ENCODE measurements at places on chromosomes 1 and 21. TPM values are rescaled to one million over a fixed set of nuclear protein-coding genes. Genes with fewer than 3 reads are reported as not detected.

DNA sequence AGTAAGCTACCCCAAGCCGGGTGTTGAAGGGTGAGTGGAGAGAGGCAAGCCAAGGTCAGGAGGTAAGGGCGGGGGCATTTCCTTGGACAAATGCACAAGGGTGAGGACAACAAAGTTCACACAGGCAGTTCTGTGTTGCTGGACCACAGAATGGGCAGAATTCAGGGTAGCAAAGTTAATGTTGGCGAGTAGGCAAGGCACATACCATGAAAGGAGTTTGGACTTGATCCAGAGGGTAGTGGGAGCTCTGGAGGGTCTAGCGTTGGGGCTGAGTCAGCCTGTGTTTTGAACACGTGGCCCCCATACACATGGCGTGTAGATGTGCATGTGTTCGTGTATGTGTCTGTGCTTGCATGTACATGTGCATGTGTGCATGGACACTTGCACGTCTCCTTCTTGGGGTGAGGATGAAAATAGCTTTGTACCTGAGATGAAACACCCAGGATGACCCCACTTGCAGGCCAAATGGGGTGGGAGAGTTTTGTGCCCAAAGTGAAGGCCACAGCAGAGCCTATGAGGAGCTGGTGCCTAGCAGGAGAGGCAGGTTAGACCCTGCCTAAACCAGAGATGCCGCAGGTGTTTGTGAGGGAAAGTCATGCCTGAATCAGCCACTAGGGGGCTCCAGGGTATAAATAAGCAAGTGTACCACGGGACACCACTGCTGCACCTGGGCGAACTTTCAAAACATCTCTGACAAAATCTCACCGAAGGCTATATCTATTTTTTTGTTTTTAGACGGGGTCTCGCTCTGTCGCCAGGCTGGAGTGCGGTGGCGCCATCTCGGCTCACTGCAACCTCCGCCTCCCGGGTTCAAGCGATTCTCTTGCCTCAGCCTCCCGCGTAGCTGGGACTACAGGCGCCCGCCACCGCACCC is 21.8 kb downstream of the SLC27A3 start:
- peak; percentile 94 for DNase-seq

DNA sequence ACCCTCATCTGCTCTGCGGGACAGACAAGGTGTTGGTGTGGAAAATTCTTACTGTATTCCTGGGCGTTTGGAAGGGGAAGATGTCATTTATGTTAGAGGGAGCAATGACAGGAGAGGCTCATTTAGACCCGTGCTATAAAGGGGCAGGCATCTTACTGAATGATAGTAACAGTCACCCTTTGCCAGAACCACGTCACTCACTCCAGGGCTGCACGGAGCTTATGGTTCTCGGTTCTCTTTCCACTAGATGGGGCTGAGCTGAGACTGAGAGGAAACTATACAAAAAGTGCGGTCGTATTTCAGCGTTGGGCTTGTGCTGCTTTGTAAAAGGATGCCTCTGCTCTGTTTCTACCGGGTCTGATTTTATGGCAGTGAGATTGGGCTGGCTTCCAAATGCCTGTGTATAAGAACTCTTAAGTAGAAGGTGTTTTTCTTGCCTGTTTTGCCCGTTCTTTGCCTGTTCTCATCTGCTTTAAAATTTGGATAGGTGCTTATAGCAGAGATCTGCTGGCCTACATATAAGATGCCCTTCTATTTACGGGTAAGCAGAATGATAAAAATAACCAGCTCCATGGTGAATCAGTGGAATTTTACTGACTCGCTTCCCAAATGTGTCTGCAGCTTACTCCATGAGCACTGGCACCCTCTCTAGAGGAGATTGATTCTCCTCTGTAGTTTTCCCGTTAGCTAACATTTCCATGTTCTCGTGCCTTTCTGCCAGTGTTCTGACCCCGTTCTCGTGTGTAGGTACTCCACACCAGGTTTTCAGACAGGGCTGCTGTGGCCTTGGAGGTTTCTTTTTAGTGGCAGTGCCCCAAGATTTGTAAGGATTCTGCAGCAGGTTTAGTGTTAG is 55.9 kb downstream of the MRPS6 start:
- peak; percentile 67 for DNase-seq

DNA sequence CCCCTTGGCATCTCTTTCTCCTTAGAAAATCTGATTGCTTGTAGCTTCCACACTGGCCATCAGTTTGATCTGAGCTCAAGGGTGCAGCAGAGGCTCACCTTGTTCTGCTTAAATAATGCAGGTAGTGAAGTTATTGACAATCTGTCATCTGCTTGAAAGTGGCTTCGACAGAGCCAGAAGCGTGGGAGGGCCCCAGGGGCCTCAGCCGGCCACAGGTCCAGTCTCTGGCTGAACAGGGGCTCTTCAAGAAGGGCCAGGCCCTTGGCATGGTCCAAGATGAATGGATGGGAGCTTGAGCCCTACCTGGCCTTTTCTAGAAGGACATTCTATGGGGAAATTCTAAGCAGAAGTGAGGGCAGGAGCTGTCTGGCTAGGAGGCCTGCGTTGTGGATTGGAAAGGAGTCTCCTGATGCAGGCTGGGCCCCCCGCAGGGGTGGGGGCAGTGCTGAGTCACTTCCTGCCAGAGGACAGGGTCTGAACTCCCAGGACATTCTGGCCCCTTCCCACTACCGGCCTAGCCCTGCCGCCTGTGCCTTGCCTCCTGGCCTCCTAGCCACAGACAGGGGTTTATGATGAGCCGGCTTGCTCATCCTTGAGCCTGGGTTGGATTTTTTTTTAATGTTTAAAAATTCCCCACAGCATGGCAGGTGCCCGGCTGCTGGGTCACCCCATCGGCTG is 162.3 kb upstream of the VAMP3 start:
- peak; percentile 98 for DNase-seq

DNA sequence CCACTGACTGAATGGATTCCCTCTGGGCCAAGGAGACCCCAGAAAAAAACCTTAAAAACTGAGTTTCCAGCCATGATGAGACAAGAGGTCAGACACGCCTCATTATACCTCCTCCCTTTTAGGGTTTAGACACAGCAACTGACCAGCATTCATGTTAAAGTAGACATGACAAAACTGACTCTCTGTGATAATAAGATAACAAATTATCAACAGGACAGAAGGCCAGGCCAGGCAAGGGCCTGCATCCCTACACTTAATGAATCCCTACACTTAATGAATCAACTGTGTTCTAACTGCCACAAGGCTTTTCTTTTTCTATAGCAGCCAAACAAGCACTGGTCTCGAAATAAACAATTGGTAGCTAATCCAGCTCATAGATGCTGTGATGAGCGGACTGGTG is 33.3 kb upstream of the FAM89A start:
- no peak for DNase-seq

- DNase-seq: peak; percentile 73
These were observed 129.2 kb downstream of the RGS21 start for GRCh38 chr1:192445839-192446489.

DNA sequence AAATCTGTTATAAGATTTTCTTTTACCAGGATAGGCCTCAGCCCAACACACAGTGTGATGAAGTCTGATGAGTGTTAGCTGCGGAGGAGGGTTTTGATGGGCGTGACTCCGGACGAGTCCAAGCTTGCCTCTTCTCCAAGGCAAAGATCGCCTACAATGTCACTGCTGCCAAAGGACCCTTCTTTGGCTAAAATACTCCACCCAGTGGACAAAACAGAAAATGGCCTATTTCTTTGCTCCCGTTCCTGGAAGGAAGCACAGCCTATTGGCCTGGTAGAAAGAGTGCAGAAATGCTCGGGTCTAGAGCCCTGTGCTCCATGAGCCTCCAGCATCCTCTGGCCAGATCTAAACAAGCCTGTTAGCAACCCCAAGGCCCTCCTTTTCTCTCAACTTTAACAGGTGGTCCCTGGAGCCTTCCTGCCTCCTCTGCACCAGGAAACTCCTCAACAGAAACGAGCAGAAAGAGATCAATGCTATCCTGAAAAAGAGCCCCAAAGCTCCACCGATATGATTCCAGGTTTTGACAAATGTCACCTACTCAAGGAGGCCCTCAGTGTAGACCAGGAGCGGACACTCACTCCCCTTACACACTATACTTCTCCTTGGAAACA is 3.4 kb upstream of the CASQ2 start:
- DNase-seq: peak; percentile 92

- no peak for DNase-seq
These were observed 11.8 kb downstream of the KANK4 start for GRCh38 chr1:62307446-62307845.

- DNase-seq: peak; percentile 95
These were observed 1.3 kb upstream of the BLACAT1 start for GRCh38 chr1:205456868-205457745.

NFYC gene
- 52.7 TPM for total RNA-seq

Measured in endodermal cell (in vitro differentiated cells).